ENCODE measurements at places on chromosomes 4 and X. TPM values are rescaled to one million over a fixed set of nuclear protein-coding genes. Genes with fewer than 3 reads are reported as not detected.

Gene EIF4E
- 73.9 TPM for polyA plus RNA-seq

Gene KDM6A
- 15.4 TPM for polyA plus RNA-seq

Gene PAGE5
- polyA plus RNA-seq: not detected

DNA sequence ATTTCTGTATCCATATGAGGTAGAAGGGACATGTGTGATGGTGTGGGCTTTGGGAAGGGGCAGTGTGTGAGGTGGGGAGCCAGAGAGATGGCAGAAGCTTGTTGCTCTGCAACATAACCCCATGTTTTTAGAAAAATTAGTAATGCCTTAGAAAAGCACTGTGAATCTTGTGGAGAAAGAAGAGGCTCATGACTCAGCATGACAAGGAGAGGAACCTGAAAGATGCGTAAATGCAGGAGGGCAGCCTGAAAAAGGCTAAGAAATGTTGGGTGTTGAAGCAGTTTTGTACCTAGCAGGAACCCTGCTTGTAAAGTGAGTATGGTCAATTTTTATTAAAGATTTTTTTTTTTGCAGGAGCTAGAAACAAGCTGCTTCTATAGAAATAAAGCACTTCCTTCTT is 59.8 kb downstream of the ARSJ start:
- no peak for DNase-seq

DNA sequence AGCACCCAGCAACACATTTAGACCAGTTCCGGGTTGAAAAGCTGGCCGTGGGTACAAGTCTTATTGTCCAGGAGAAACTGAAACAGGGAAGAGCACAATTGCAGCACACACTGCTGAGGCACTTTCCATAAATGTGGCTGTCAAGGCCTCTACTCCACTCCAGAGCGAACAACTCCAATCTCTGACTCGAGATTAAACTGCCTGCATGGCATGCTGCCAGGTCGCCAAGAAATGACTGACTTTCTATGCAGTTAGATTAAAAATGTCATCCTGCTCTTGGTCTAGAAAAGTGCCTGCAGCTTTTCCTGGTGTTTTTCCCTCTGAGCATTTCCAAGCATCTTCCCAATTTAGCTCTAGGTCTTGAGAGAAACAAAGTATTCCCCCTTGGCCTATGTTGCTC is 260.6 kb upstream of the EMCN start:
- no peak for DNase-seq

DNA sequence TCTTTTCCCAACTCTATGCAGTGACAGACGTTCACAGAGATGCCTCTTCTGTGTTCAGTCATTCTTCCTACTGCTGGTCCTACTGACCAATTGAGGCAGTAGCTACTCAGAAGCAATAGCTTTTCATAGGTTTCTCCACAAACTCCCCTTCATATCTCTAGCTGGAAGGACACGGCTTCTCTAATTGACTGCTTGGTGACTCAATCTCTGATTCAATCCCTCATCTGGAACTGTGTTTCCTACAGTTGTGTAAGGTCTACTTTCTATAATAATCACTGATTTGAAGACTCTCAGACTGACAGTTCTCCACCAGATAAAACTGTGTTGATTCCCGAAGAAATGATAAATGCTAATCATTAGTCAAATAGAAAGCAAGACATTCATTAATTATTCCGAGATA is 111.5 kb downstream of the DTHD1 start:
- DNase-seq: no peak

GRCh38 chr4:94715726-94716125 is 42.0 kb upstream of the BMPR1B start:
- DNase-seq: no peak

GRCh38 chr4:65102419-65102818 is 567.9 kb downstream of the EPHA5 start:
- DNase-seq: no peak
